Activated CD8-positive, alpha-beta memory T cell treated with anti-CD3 and anti-CD28 coated beads for 48 hours (primary cell): ENCODE measurements at places on chromosomes 1 and 21.

DNA sequence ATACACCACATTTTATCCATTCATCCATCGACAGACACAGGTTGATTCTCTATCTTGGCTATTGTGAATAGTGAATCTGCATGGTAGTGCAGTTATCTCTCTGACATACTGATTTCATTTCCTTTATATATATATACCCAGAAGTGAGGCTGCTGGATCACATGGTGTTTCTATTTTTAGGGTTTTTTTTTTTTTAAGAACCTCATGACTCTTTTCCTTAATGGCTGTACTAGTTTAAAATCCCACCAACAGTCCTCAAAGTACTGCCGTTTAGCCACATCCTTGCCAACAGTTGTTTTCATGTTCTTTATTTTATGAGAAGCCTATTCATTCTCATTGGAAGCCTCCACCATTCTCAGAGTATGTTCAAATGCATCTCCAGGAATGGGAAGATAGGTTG, 258.7 kb upstream of the SNX7 start:
- DNase-seq: no peak

DNA sequence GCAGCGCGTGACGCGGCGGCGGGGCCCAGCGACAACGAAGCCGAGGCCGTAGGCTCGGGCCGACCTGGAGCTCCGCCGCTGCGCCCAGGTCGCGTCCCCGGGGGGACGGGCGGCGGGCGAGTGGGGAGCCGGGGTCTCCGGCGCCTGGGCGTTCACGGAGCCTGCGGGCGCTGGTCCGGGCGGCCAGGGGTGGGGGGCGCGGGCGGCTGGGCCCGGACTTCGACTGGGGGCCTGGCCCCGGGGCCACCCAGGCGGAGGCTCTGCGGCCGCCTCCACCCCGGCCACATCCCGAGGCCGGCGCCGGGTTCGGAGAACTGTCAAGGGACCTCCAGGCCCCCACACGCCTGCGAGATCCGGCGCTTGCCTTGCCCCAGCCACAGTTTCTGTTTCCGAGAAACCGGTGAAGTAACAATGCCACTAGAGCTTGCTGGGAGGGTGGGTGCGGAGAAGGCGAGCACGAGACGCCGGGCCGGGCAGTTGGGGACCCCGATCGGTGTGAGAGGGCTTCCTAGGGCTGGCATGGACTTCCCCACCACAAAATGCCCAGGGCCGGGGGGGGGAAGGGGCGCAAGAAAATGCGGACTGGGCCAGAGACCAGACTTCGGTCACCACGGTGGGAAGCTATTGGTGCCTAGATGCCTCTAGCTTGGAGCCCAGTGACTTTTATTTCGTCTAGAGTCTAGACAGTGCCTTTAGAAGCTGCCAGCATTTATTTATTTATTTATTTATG, 501 bp downstream of the FBXO6 start:
- DNase-seq: no peak

GRCh38 chr1:202982715-202983430, 15.8 kb upstream of the CYB5R1 start:
- DNase-seq: no peak

DNA sequence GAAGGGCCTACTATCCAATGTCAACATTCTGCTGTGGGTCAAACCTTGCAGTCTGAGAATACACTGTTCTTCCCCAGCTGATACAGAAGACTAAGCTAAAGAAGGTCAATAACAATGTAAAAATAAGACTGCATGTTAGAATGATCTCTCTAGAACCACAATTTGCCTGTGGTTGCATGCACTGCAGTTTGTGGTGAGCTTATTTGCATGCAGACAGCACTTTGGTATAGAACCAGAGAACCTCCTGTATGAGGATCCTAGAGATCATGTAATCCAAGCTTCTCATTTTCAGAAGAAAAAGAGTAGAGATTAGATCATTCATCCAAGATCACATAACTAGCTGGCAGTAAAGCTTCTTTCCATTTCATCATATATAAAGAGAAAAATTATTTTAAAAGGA, 15.8 kb downstream of the SYNJ1 start:
- DNase-seq: no peak

DNA sequence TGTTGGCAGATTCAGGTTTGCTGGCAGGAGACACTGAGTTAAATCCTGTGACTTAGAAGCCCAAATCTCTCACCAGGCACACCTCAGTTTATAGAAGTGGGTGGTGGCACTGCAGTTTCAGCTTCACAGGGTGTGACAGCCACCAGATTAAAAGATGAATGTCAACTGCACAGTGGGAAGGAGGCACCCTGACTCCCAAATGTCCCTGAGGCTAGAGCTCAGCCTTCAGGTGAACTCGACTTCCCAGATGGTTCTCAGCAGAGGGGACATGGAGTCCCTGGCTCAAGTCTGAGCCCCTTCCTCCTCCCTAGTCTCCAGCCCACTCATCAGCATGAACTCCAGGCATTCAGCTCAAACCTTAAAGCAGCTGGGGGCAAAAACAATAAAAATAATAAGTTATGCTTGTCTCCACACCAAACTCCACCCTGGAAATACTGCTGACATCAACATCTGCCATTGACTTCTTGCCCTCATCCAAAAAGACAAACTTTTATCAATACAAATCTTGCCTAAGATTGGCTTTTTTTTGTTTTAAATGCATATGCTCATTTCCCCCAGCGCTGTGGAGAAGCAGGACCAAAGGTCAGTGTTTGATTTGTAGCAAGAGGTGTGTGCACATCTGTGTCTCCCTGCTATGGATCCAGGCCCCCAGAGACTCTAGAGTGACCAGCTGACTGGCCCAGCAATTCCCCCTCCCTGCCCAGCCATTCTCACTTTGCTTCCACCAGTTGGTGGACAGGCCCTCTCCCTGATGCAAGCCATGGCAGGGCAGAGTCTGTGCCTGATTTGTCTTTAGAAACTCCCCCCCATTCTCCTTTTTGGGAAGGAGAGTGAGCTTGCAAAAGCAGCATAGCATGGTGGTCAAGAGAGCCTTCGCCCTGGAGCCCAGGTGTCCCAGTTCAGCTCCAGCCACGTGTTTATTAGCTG, 18.5 kb upstream of the S100A7 start:
- no peak for DNase-seq

DNA sequence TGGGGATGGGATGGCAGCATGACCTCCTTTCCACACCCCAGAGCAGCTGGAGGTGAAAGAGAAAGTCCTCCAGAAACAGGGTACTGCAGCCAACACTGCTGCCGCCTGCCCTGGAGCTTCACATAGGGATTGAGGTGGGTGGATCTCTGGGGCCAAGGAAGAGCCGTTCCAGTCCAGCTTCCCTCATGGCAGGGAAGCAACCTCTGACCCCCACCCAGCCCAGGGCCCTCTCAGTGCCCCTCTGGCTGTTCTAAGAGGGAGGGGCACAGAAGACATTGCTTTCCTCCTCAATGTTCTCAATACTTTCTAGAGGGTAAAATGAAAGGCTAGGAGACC, 5.7 kb downstream of the KIF21B start:
- DNase-seq: no peak

- no peak for DNase-seq
These were observed 67.8 kb downstream of the ITPKB start for GRCh38 chr1:226671277-226671676.

DNA sequence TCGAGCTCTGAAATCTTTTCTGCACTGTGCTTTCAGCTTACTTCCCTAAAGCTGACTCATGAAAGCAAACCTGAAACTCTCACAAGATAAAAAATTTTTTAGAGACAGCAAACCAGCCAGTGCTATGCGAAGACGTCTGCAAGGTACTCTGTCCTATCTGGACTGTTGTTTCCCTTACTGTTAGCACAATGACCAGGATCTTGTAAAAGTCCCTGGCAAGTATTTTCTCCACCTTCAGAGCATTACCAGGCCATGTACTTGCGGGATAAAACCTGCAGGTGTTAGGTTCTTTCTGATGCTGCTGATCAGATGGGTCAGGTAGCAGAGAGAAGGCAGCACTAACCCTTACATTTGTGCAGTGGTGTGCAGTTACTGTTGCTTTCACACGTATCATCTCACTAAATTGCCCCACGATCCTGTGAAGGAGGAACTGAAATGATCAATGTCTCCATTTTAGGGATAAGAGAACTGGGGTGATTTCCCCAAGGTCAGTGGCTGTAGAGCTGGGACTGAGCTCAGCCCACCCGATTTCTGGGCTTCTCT, 56.6 kb downstream of the PLXNA2 start:
- DNase-seq: no peak

- DNase-seq: no peak
These were observed 195.2 kb downstream of the TOMM20 start for GRCh38 chr1:234933475-234933874.

- DNase-seq: no peak
These were observed 886.6 kb downstream of the TTLL7 start for GRCh38 chr1:83112248-83112885.

DNA sequence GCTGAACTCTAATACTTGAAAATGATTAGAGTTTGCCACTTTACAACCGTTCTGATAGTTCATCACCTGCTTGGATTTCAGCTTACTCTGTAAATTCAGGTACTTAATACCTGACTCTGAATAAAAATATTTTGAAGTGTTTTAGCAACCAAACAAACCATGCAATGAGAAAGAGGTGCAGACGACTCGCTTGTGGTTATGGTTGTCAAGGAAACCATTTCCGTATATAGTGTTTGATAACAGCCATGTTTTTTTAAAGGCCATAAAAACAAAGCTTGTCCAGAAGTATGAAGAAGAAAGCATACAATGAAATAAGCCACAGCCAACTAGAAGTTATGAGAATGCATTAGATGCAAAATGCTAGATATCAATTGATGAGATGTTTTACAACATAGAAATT, 167.2 kb upstream of the HMCN1 start:
- no peak for DNase-seq

- DNase-seq: no peak
These were observed 17.5 kb downstream of the SLC19A1 start for GRCh38 chr21:45524756-45525152.

- no peak for DNase-seq
These were observed 26.7 kb upstream of the LDLRAP1 start for GRCh38 chr1:25516686-25517085.

DNA sequence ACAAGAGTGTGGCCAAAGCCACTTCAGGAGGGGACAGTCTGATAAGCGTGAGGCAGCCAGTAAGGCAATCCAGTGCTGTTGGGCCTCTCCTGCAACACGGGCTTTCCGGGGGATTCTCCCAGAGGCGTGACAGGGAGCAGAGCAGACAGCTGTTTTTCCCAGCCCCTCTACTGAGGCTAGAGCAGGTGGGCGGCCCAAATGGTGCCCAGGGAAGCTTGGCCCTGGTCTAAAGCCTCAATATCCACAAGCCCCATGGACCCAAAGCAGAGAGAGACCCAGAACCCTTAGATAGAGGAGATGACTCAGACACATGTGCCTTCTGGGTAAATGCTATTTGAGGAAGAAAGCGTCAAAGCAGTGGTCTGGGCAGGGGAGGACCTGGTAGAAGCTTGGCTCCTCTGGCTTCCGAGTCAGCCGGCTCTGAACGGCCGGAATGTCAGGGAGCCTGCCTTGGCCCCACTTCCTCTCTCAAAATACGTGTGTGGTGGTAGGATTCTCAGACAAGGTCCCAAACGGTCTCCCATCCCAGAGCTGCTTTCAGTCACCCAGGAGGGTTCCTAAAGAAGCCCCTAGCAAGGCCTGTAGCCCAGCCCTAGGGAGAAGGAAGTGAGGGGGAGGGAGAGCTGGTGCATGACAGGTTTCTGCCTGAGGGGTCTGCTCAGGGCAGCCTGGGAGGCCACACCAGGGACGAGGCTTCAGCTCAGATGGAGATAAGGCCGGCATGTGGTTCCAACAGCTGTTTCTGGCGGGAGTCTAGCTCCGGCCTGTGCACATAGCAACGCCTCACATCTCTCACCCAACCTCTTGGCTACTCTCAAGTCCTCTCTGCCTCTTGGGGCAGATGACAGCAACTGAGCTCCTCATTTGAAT, 28.8 kb downstream of the PIK3C2B start:
- DNase-seq: no peak

DNA sequence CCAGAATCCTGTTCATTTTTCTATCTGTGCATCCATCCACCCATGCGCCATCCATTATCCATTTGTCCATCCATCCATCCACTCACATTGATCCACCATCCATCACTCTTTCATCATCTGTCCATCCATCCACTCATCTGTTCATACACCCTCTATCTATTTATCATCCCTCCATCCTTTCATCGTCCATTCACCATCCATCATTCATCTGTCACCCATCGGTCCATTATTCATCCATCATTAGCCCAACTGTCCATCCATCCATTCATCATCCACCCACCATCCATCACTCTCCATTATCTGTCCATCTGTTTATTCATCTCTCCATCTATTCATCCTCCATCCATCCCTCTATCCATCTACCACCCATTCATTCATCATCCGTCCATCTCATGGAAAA, 125.7 kb upstream of the TMPRSS2 start:
- no peak for DNase-seq

DNA sequence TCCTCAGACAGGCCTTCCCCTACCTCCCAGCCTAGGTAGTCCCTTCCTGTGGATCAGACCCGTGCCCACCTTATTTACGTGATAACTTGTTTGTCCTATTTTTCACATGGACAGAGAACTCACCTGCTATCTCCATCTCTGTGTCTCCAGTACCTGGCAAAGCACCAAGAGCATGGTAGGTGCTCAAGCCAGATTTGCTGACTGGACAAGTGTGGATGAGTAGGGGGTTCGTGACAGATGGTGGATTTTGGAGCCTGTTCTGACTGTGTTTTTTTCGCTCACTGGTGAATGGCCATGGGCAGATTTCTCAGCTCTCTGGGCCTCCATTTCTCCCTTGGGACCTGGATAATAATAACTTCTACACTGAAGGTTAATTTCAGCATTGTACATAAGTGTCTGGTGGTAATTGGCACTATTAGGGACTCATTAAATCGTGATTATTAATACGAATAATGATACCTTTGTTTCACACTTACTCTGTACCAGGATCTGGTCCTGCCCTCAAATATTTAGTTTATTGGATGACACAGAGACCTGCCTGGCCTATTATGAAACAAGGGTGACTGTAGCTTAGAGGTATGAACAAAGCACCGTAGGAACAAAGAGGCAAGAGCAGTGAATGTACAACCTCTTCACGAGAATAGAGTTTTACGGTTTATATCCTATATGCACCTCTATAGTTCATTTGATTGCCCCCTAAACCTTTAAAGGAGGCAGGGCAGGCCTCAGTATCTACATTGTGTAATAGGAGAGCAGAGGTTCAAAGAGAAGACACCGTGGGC, 24.5 kb upstream of the SLC26A9 start:
- DNase-seq: no peak

GRCh38 chr1:178021950-178022349, 52.1 kb upstream of the SEC16B start:
- no peak for DNase-seq

DNA sequence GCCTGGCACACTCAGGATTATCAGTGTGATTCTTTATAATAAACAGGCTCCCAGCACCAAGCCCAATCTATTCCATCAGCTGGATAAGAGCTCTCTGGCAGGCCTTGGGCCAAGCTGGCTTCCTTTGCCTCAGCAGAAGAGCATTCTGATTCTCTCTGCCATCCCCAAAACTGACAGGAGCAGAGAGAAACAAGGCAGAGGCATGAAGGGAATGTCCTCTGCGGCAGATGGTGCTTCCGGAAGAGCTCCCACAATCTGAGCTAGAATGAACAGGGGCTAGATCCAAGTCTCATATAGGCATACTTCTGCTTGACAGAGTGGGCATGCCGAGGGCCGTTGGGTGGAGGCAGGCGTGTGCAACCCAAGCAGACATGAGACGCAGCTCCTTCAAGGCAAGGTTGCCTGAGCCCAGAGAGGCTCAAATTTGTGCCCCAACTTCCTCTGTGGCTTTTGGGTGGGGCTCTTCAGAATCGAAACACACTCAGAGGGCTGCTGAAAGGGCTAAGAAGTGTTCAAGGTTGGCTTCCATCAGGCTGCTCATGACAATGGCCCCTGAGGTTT, 4.0 kb downstream of the CAPN2 start:
- DNase-seq: no peak

- no peak for DNase-seq
These were observed 20.7 kb upstream of the WNT4 start for GRCh38 chr1:22163564-22163963.
